Left lung (tissue), 14 donors: ENCODE measurements at places on chromosomes 12 and 14.

- DNase-seq: no peak
Measured at GRCh38 chr12:120089796-120090195, 26.8 kb downstream of the RAB35 start.

DNA sequence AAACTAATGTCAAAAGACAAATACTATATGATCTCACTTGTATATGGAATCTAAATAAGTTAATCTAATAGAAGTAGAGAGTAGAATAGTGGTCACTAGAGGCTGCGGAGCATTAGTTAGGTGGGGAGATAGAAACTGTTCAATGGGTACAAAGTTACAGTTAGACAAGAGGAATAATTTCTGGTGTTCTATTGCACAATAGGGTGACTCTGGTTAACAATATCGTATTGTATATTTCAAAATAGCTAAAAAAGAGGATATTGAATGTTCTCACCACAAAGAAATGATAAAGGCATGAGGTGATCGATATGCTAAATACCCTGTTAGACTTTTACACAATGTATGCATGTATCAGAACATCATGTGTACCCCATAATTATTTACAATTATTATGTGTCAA, 42.9 kb downstream of the IGF1 start:
- DNase-seq: no peak

DNA sequence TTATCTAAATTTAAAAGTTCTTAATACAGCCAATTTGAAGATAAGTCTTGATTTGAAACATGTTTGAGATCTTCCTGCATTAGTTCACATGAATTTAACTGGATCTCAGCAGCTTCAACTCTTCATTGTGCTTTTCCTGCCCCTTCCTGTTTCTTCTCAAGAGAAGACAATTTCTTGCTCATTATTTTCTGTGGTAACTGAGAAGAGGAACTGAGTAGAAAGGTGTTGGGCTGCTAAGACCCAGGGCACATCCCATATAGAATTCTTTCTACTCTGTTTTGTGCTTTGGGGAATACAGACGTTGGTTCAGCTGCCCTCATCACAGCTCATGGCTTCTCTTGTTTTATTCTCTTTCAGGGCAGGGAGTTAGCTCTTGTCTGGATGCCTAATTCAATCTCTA, 110.2 kb downstream of the SNAPC1 start:
- no peak for DNase-seq

- DNase-seq: no peak
Measured at GRCh38 chr14:97456958-97457357, 659.8 kb downstream of the VRK1 start.

- DNase-seq: no peak
Measured at GRCh38 chr14:23147676-23148075, 28.6 kb upstream of the CEBPE start.

DNA sequence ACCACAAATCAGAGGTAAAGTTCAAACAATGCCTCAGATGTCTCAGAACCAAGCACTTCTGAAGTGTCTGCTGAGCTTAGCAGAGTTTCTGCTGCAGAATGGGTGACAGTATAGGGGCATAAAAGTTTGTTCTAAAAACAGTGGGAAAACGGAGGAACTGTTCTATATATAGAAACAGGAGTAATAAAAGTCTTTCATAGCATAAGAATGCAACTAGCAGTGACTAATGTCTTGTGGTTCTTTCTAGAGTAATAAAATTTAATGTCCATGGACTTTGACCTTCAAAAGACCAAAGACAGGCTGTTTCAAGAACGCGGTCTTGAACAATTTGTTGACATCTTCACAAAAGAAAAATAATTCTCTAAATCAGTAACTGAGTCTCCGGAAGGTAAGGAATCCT, 107.5 kb upstream of the FAR2 start:
- no peak for DNase-seq

DNA sequence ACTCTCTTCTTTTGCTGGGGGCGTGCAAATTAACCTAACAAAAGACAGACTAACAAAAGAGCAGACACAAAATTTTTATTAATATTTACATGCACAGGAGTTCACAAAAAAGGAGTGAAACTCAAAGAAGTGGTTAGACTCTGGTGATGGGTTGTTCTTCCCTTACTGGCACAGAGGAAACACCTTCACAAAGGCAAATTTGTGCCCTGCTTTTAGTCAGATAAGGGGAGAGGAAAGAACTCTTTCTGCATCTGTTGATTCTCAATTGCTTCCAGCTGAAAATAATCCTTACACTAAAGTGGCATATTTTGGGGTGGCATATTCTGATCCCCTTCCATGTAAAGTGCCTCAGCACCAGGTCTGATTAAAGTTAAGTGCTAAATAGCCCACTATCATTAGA, 190.2 kb upstream of the AMIGO2 start:
- no peak for DNase-seq

- DNase-seq: no peak
Measured at GRCh38 chr12:14779834-14780233, 23.4 kb downstream of the WBP11 start.

GRCh38 chr12:83016991-83017390, 330.3 kb downstream of the TMTC2 start:
- no peak for DNase-seq

DNA sequence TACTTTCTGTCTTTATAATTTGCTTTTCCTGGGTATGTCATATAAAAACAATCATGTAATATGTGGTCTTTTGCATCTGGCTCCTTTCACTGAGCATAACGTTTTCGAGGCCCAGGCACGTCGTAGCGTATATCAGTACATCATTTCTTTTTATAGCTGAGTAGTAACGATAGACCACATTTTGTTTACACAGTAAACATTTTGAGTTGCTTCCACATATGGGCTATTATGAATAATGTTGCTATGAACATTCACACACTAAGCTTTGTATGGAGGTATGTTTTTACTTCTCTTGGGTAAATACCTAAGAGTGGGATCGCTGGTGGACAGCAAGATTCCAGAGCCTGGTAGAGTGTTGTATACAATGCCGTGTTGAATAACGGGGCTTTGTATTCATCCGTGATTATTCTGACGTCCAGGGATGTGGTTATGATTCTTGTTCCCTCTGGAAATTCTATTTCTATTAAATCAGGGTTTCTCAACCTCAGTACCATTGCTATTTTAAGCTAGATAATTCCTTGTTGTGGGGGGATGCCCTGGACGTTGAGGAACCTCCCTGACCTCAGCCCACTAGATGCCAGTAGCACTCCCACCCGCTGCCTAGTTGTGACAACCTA, 38.9 kb upstream of the CIT start:
- no peak for DNase-seq

- DNase-seq: no peak
Measured at GRCh38 chr12:26028953-26029735, 70.7 kb downstream of the RASSF8 start.

DNA sequence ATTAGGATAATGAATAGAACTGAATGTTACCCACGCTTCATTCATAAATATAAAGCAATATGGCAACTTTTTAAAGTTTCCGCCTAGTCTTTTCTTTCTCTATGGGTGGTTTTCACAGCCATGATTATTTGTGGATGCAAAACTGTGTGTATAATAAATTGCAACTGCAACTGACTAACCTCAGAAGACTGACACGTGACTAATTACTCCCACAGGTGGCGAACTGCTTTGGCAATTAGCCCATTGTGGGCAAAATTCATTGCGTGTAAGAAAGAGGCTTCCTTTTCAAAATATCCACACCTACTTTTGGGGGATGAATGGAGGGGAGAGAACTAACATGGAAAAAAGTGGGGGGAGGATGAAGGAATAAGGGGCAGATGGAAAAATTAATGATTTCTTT, 79.0 kb downstream of the SLC25A21 start:
- DNase-seq: no peak

- no peak for DNase-seq
Measured at GRCh38 chr14:23645812-23646647, 9.9 kb downstream of the DHRS2 start.
